ENCODE measurements at places on chromosomes 13 and 19.

DNA sequence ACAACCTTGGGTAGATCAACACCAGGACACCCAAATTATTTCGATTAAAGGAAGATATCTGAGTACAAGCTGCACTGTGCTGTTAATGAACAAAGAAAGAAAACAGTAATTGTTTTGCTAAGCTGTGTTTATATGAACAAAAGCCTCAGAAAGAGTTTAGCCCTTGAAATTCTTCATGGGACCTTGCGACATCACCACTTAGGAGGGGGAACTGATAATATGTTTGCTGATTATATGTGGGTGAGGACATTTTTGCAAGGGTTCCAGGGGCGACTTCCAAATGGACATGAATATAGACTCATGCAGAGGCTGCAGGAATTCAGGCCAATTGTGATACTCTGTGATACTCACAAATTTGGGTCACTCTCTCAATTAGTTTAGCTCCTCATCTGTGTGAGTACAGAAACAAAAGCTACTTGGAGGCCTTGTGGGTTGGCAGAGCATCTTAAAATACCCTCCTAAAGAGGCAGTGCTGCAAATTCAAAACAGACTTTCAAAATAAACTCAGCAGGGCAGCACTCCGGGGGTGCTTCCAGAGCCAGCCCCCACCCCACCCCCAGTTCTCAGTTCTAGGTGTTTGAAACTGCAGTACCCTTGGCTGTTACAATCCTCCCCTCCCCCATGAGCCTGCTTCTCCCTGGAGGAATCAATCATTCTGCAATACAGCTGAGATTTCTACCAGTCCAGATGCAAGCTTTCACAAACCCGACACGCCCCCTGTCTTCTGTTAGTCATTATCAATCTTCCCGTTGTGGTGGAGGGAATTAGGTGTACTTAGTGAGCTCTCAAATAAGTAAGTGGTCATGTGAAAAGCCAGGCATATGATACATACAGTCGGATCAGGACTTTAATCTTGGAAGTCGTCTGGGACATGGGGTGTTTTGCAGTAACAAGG is 97.0 kb upstream of the MBNL2 start:
- H3K4me1 ChIP-seq = no peaks in the 10 kb centered on the region
- H3K4me3 ChIP-seq = no peak overlapping the region
- no peaks in the 10 kb centered on the region for H3K36me3 ChIP-seq
- H3K27me3 ChIP-seq = peaks cover 62% of the 10 kb centered on the region
- H3K27ac ChIP-seq = no peak overlapping the region

GRCh38 chr13:31073859-31074718 is 87.6 kb downstream of the HSPH1 start:
- peaks cover 7% of the 10 kb centered on the region for H3K4me1 ChIP-seq
- H3K4me3 ChIP-seq = no peak overlapping the region
- peaks cover 12% of the 10 kb centered on the region for H3K27me3 ChIP-seq
- no peaks in the 10 kb centered on the region for H3K36me3 ChIP-seq
- no peak overlapping the region for H3K27ac ChIP-seq

DNA sequence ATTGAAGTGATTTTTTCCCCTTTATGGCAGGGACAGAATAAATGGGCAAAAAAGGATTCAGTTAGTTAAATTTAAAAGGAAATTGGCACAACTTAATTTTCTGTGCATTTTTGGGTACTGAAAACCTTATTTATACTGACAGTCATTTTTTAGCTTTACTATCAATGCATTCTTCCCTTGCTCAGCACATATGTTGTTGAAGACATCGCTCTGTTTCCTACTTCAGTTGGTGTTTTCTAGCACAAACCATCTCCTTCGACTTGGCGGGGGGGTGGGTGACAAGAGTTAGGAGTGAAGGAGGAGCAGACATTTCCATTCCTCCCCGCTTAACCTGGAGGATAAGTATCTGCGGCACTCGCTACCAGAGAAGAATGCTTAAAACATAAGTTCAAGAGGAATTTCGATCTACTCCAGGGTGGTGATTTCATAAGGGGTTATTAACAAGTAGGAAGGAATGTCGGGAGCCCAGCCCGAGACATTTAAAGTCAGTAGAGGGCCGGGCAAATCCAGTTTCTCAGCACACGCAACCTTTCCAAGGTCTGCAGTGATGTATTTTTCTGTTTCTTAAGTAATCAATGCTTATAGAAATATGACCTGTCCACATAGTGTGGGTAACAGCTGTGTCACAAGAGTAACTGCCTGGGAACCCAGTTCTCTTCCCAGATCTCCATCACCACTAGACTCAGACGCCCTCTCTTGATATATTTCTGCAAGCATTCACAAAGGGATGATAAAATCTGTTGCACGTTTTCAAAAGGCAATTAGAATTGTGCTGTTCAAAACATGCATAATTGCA is 525.8 kb downstream of the MYO16 start:
- no peak overlapping the region for H3K4me3 ChIP-seq
- H3K27me3 ChIP-seq = peaks cover 46% of the 10 kb centered on the region
- no peaks in the 10 kb centered on the region for H3K36me3 ChIP-seq
- DNase-seq = no peak
- peaks cover 4% of the 10 kb centered on the region for H3K4me1 ChIP-seq

DNA sequence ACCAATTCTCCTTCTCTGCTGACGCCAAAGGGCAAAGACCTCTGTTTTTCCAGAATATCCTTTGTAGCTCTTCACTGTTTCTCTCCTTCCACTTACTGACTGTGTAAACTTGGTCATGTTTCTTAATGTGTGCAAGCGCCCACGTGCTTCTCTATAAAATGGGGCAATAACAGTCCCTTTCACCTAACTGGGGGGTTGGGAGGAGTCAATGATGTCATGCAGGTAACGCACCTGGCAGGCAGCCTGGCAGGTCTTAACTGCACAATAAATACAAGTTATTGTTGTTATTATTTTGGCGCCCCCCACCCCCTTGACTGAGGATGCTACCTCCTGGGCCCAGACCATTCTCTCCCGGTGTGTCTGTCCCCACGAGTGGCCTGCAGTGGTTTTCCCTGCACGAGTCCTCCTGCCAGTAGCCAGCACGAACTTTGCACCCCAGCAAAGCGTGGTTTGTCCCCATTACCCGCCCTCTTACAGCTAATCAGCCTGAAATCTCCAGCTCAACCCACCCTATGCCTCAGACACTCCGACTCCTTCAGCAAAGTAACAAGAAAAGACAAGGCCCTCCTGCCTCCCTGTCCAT is 5.3 kb downstream of the SBSN start:
- peaks cover 10% of the 10 kb centered on the region for H3K36me3 ChIP-seq
- no peak overlapping the region for H3K4me3 ChIP-seq

GRCh38 chr13:50152655-50153309 is 137.5 kb downstream of the KCNRG start:
- no peaks in the 10 kb centered on the region for H3K27me3 ChIP-seq
- no peak for DNase-seq
- peak overlapping the region; percentile 92 for H3K27ac ChIP-seq
- H3K4me1 ChIP-seq = peaks cover 21% of the 10 kb centered on the region

- H3K27ac ChIP-seq = no peak overlapping the region
- DNase-seq = no peak
Observed at GRCh38 chr13:59094181-59094580, 1069.5 kb downstream of the DIAPH3 start.

- no peak for DNase-seq
- no peak overlapping the region for H3K27ac ChIP-seq
- H3K4me1 ChIP-seq = peaks cover 7% of the 10 kb centered on the region
- H3K4me3 ChIP-seq = no peak overlapping the region
Observed at GRCh38 chr13:94312511-94313216, 166.8 kb downstream of the DCT start.

GRCh38 chr13:102091231-102091630 is 310.6 kb downstream of the FGF14 start:
- no peak for DNase-seq
- no peak overlapping the region for H3K4me3 ChIP-seq
- no peaks in the 10 kb centered on the region for H3K4me1 ChIP-seq
- no peaks in the 10 kb centered on the region for H3K27me3 ChIP-seq
- no peaks in the 10 kb centered on the region for H3K36me3 ChIP-seq

- H3K27me3 ChIP-seq = no peaks in the 10 kb centered on the region
- DNase-seq = peak; percentile 89
- H3K27ac ChIP-seq = peak overlapping the region; percentile 96
- peak overlapping the region; percentile 94 for H3K4me3 ChIP-seq
Observed at GRCh38 chr19:52601025-52601973, 31.2 kb downstream of the ZNF701 start.

DNA sequence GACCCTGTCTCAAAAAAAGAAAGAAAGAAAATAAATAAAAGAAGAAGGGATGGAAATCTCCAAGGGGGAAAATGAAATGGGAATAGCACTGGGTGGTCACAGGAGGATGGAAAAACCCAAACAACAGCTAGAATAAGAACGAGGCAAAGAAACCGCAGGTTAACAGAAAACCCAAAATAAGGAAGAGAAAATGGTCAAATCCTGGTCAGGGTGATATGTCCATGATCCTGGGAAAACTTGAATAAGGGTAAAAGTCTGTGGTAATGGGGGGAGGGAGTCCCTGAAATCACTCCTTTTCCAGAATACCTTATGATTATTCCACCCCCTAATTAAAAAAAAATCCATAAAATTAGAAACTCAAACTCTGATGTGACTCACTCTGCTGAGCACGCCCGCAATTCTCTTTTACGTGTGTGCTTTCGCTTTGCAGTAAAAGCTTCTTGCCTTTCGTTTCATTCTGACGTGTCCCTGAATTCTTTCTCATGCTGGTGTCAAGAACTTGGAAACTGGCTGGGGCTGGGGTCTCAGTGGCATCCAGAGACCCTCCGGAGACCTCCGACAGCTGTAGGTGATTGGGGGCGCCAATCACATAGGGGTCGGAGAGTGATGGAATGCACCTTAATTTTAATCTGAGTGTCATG is 4.3 kb upstream of the NAXD start:
- no peak overlapping the region for H3K4me3 ChIP-seq
- peaks cover 9% of the 10 kb centered on the region for H3K4me1 ChIP-seq
- H3K36me3 ChIP-seq = no peaks in the 10 kb centered on the region
- no peak overlapping the region for H3K27ac ChIP-seq

DNA sequence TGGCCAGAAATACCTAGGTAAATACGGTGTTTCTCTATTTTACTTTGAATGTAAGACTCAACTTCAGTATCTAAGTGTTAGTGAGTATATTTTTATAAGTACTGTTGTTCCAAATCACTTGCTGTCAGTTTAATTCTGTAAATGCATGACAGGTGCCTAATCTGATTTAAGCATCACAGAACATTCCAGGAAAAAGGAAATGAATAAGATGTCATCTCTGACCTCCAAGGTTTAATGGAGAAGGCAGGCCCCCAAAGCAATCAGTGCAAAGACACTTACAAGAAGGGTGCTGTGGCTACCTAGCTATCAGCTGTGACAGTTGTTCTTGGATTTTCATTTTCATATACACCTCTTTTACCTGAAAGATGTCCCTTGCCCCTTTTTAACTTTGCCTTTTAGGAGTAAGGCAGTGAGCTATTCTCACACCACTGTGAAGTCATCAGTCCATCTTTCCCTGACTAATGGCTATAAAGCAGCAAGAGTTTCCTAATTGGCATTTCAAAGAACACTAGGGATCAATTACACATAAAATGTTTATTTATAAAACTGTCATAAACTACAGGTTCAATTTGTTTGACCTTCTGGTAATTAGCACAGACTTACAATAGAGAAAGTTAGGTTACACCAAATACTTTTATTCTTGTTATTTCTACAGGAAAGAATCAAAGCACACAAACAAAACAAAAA is 427.6 kb downstream of the SPRY2 start:
- H3K36me3 ChIP-seq = no peaks in the 10 kb centered on the region
- no peak overlapping the region for H3K4me3 ChIP-seq

GRCh38 chr19:3721131-3721886 is 13.1 kb downstream of the TJP3 start:
- no peak overlapping the region for H3K27ac ChIP-seq
- H3K27me3 ChIP-seq = peaks cover 29% of the 10 kb centered on the region
- peaks cover 8% of the 10 kb centered on the region for H3K4me1 ChIP-seq

All from naive B cell (primary cell).